T-helper 2 cell (primary cell): ENCODE measurements at places on chromosomes 2 and 18.

GRCh38 chr2:96801786-96802595 is 14.1 kb upstream of the CNNM3 start:
- DNase-seq, result no peak

DNA sequence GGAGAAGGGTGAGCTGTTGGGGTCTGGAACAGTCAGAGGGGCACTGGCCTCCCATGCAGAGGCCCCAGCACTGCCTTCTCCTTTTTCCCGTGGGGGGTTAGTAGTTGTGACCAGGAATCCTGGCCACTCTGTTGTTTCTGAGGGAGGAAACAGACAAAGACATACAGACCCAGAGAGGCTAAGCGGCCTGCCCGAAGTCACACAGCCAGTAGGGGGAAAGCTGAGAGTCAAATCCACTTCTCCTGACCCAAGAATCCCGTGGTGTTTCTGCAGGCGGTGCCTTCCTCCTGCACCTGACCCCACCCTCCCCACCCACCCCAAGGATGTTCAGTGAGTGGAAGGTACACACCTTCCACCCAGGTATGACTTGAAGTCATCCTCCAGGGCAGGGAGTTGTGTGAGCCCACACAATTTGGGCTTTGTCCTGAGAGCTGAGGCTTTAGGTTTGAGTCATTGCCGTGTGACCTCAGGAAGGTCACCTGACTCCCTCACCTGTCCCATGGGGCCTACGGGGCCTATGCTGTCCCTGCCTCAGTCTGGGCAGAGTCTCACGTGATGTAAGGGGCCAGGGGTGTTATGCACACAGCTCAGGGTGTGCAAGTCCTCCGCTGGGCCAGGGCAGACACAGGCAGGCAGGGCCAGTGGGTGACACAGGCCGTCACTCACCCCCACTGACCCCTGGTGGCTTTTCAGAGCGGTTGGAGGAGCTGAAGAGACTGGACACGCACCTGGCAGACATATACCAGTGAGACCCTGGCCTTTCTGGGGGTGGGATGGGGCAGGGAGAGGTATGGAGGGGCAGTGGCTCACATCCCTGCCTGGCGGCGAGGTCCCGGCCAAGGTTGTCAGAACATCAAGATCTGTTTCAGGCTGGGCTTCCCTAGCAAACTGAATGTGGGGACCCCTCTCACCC is 5.0 kb downstream of the NT5DC4 start:
- DNase-seq, result no peak

DNA sequence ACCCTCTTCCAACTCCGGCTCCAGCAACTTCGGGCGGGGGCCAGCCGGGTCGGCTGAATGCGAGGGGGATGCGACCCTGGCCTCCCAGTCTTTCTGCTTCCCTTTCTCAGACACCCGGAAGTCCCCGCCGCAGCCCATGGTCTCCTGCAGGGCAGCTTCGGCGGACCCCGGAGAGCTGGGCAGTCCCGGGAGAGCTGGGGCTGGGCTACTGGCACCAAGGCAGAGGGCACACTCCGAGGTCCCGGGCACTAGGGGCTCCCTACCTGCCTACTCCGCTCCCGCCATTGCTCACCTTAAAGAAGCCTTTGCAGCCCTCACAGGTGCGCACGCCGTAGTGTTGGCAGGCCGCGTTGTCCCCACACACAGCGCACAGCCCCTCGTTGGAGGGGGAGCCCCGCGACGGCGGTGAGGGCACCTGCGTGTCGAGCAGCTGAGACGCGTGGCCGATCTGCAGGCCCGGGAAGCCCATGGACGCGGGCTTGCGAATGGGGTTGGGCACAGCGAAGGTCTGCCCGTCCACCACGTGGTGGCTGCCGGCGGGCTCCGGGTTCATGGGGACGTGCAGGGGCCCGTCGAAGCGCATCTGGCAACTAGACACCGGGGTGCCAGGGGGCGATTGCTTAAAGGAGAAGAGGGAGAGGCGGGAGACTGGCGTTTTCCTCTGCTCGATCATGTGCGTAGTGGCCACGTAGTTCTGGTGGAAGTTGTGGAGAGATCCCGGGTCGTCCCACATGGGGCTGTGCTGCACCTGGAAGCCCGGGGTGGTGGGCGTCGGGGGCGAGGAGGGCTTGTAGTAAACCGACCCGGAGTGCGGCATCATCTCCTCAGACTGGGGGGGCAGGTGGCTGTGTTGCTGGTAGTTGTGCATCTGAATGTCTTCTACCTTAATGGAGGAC is 3.2 kb downstream of the NR4A2 start:
- peak; percentile 23 for DNase-seq

- no peak for DNase-seq
Observed at GRCh38 chr2:127664065-127664894, 11.1 kb downstream of the LIMS2 start.

GRCh38 chr2:204264621-204265140 is 280.6 kb upstream of the PARD3B start:
- DNase-seq, result no peak

- DNase-seq, result no peak
Observed at GRCh38 chr2:23286031-23286757, 98.8 kb upstream of the KLHL29 start.

DNA sequence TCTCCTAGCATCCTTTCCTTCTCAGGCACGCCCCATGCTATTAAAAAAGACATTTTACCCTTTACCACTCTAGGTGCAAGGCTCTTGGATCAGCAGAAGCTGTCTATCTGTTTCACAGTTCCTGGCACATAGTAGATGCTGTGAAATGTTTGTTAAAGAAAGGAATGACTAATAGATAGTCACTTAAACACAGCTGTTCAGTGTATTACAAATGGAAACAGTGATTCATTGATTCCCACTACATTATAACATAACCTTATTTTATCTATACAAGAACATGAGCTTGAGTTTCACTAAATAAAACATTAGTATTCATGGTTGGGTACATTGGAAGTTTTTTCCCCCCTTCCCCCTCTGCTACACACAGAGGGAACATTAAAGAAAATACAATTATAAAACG is 142.1 kb downstream of the ASXL3 start:
- DNase-seq, result no peak

DNA sequence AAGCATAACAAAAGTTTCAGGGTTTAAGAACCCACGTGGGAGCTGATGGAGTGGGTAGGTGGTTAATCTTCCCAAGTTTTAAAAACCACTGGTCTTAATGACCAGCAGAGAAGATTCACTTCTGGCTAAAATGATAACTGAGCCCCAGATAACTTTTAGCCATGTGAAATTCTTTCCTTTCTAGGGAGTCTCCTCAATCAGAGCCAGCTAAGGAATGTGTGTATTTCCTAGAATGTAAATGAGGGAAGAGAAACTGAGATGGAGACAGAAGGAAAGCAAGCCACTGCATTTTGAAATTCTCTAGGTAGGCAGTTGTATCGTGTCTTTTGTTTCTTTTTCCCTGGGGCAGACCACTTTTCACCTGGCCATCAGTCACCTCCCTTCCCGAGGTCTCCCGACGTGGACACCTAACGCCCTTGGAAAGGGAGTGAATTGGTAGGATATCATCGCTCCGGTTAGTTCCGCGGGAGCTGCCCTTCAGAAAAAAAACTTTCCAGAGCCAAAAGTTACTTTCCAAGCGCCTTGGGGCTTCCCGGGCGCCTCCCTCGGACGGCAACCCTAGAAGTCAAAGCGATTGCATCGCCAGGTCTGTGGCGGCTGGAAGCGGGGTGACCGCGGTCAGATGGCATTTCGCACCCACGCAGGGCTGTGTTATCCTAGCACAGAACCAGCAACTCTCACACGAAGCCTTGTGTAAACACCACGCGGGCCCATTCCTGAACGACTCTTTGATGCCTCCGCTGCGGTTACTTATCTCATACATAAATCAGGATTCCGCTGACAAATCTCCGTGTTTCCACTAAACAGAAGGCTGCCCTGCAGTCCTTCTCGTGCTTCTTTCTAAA is 1.3 kb downstream of the COLEC12 start:
- DNase-seq, result no peak

DNA sequence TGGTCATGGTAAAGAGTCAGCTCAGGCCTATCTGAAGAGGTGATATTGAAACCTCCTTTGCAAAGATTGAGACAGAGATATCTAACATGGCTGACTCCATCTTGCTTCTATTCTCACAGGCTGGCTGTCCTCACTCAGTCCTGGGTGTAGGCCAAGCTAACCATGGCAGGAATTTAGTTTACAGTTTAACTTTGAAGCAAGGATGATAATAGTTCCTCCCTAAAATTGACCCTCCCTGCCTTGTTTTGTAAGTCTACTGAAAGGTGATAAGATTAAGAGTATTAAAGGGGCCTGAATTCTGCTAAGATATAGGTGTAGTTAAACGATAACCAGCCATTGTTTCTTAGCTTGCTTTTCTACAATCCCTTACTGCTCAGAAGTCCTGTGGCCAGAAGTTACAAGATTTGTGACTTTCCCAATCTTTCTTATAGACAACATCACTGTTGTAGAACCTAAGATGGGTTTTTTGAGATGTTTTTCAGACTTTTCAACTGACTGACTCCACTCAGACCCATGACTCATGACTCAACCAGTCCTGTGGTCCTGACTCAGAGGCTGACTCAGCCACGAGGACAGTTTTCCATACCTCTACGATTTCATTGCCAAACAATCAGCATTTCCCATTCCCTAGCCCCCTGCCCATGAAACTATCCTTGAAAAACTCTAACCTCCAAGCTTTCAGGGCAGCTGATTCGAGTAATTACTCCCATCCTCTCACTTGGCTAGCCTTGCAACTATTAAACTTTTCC is 195.7 kb upstream of the SESTD1 start:
- no peak for DNase-seq

GRCh38 chr18:25630682-25631081 is 278.7 kb upstream of the ZNF521 start:
- DNase-seq, result no peak

GRCh38 chr18:38494065-38494464 is 928.5 kb upstream of the CELF4 start:
- DNase-seq, result no peak

DNA sequence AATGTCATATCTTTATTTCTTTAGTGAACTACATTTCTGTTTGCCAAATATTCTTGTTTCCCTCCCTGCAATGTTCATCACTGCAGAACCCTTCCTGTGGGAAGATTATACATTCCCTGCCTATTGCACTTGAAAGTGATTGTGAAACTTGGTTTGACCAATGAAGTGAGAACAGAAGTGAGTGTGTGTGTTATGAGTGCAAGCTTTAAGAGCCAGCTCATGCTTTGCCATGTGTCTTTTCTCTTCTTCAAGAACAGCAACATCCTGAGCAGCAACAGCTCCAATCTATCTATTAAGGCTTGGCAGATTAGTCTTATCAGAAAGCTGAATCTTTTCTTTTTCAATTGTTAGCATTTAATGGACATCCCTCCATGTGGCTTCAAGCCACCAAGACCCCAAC is 42.0 kb upstream of the UBE2E3 start:
- no peak for DNase-seq

- no peak for DNase-seq
Observed at GRCh38 chr18:73283788-73284187, 416.0 kb upstream of the NETO1 start.
